Keratinocyte (primary cell): ENCODE measurements at places on chromosomes 2 and 18.

- DNase-seq = no peak
Measured at GRCh38 chr18:76765649-76766048, 56.7 kb upstream of the ZNF236 start.

- no peak for DNase-seq
Measured at GRCh38 chr2:40962026-40962425, 510.1 kb upstream of the SLC8A1 start.

DNA sequence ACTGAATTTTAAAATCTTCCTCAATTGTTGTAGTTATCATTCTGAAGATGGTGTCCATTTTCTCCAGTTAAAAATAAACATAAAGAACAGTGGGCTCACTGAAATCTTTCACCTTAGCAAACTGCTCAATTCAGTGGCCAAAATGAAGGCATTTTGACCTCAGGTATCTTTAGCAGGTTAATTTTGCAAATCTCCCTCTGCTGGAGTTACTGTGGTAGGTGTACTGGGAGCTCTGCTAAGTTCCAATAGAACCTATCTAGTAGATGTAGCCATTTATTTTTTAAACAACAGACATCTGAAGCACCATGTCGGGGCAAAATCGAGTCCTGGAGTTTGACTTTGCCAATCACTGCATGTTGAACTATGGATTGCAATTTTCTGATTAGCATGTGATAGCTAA lies 177.1 kb downstream of the IRS1 start:
- DNase-seq = no peak

GRCh38 chr2:44916291-44916690 lies 25.2 kb upstream of the SIX3 start:
- no peak for DNase-seq

GRCh38 chr2:133667968-133668367 lies 99.7 kb upstream of the NCKAP5 start:
- DNase-seq = no peak

- no peak for DNase-seq
Measured at GRCh38 chr2:110925479-110925878, 193.1 kb downstream of the ACOXL start.

DNA sequence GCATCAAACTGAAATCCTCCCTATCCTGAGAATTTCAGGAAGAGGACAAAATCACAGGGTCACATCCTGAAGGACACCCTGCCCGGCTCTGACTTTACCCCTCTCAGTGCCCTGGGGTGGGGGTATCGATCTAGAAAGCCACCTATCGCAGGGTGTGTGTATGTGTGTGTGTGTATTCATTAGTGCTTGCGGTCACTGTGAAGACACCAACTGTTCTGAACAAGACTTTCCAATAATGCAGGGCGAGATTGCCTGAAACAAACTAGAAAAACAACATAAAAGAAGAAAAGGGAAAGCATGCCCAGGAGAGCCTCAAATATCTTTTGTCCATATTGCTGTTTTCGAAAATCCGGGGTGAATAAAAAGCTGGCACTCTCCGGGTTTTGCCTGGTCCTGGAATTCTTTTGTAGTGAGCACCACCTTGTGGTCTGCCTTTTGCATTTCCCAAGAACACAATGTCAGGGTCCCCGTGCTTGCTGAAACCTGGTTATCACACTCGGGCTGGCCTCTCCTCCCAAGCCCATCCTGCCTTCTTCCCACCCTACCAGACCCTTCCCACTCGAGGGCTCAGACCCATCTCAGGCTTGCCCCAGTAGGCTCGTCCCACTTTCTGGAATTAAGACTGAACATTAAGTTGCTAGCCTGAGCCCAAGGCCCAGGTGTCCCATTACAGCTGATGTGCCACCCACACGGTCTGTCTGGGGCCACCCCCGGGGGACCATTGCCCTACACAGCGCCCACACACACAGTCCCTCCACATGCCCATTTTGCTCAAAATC lies 25.0 kb upstream of the COPS8 start:
- no peak for DNase-seq

- no peak for DNase-seq
Measured at GRCh38 chr18:24246143-24246542, 107.3 kb downstream of the CABYR start.

DNA sequence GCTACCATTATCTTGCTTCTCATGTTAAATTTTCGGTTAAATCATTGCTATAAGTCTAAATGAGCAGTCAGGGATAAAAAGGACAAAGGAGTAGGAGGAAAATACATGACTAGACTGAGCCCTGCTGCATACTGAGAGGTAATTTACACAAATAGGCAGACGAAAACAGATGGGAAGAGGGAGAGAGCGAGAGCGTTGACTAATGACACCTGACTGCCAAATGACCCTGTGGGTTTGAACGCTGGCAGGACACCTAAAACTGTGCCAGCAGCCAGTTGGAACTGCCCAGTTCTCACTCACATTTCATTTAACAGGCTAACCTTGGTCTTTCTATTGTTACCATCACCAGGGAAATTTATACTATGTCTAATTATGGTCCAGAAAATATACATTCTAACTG lies 978.2 kb downstream of the CPS1 start:
- no peak for DNase-seq

DNA sequence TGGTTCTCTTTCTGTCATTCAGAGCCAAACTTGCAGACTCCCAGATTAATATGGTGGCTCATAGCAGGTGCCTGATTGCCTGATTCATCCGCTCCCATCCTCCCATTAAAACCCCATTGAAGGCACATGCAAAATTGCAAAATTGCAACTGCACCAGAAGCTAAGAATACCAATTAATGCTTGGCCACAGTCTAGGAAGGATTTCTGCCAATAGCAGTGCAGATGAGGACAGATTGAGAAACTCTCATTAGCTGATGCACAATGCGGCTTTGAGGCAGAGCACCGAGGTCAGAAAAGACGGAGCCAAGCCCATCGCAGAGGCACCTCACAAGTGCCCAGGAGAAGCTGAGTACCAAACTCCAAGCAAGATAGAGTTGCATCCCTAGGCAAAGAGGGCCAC lies 172.8 kb downstream of the ARL4C start:
- DNase-seq = no peak

- DNase-seq = no peak
Measured at GRCh38 chr2:111705711-111706336, 178.2 kb downstream of the ANAPC1 start.

GRCh38 chr2:45024600-45025291 lies 15.5 kb upstream of the SIX2 start:
- DNase-seq = peak; percentile 76

DNA sequence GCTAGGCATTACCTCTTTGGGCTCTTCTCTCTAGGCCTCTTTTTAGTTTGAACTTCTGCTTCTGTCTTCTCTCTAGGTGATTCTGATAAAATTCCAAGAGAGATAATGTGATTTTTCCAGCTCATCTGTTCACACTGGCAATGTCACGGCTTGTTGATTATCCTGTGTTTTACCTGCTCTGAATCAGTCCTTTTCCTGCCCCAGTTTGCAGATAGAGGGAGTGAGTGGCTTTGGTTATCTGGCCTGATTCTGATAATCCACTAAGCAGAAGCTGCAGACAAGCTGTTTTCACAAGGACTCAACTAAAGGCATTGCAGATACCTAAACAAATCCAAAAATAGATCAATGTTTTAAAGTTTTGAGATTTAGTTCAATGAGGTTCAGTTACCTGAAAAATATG lies 111.9 kb downstream of the DCC start:
- DNase-seq = no peak
